ENCODE measurements at places on chromosomes 2 and 18. TPM values are rescaled to one million over a fixed set of nuclear protein-coding genes. Genes with fewer than 3 reads are reported as not detected.

HOXD9 gene
- total RNA-seq = 0.66 TPM

SCTR gene
- total RNA-seq = 0.92 TPM

UBE2F gene
- total RNA-seq = 48.5 TPM

RAB6D gene
- total RNA-seq = 1.8 TPM

DUSP2 gene
- 11.3 TPM for total RNA-seq

STPG4 gene
- total RNA-seq = 0.20 TPM

GRCh38 chr2:59184276-59185020 is 943.3 kb upstream of the FANCL start:
- no peak for DNase-seq

- DNase-seq = no peak
These were observed 934 bp downstream of the MYO5B start for GRCh38 chr18:50193796-50194630.

GRCh38 chr2:79758749-79759282 is 246.0 kb downstream of the CTNNA2 start:
- DNase-seq = no peak

DNA sequence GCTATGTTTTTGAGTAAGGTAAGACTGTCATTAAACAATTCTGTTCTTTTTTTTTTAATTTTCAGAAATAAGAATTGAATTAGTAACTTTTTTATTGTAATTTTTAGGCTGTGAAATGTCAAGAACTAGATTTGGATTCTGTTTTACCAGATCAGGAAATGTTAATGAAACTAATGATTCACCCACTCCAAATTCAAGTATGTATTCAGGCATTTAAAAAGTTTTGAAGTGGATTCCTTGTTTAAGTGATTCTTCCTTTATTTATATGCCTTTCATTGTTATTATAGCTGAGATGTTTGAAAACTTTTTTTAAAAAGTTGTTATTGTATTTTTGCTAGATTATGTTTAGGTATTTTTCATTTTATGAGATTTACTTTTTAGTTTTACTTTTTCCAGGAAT is 96.7 kb downstream of the UBR3 start:
- no peak for DNase-seq

GRCh38 chr18:55547705-55548056 is 40.3 kb downstream of the TCF4 start:
- no peak for DNase-seq

DNA sequence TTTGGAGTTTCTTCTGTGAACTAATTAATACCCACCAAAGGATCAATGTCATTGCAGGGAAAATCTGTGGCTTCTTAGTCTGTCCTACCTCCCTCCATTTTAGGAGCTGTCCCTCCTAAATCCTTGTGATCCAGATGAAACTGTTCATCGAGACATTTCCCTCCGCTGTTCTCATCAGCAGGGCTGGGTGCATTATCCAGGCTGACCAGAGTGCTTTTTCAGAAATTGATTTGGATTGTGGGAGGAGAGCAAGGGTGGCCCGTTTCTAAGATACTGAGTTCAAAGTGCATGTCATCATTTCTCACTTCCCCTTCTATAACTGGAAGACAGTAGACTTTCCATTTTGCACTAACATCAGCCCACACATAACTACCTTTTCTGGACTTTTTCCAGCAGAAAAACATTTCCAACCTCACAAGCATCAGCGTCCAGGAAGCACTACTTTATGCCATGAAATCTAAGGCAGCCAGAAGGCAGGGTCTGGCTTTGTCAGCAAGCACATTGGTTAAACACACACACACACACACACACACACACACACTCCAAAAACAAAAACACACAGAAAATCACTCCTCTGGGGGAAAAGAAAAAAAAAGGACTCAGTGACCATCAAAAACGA is 94.1 kb downstream of the ANKRD44 start:
- DNase-seq = peak; percentile 42

DNA sequence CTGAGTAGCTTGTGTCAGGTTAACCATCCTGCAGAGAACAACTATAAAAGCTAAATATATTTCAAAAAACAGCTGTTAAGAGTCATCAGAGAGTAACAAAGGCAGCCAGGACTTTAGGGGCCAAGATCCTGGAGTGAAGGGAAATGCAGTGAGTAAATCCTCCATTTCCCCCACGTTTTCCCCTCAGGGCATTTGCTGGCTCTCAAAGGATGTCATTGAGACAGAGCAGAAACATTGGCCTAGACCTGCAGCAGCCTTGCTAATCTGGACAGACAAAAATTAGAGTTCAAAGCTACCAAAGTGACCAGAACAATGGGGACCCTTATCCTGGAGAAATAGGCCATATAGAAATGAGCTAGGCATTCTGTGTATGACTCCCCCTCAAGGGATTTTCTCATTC is 21.1 kb upstream of the KLHL29 start:
- no peak for DNase-seq

DNA sequence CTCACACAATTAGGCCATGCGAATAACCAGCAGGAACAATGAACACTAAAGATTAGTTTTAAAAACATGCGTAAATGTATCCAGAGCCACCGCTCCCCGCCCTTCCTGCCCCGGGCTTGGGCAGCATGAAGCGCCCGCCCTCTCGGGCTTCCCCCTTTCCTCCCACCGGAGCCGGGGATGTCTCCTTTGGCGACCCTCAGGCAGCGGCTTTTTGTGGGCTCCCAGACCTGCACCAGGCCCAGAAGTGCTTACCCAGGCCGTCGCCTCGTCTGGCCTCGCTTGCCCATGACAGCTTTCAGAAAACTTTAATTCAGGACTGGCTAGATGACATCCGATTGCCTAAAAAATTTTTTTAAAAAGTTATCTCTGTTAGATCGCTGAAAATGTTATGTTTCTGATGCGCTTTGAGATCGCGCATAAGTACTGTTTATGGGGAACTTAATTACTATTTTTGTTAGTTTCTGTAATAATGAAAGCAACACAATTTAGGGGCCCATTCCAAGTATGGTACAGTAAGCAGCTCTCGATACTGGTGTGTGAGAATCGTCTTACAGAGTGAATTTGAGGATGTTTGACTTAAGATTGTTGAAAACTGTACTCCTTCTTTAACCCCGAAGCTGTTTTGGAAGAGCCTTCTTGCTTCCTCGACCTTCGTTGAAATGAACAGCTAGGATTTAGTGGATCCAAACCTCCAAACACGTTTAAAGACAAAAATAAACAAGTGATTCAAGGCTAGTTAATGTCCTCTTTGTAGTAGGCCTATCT is 1.1 kb downstream of the MAP3K20 start:
- peak; percentile 21 for DNase-seq

DNA sequence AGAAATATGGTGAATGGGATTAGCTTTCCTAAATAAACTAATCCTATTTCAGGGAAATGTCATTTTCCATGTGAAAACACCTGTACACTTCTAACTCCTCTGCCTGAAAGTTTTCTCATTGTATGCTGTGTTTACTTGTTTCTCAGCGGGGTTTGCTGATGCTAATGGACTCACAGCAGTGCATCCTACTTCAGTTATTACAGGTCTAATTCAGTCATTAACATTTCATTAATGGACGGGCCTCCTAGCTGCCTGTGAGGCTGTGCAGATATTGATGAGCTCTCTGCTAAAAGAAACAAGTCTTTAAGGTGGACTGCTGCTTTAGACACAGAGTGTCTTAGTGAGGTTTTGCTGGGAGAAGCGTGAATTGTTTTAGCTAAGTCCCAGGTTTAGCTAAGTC is 1342.0 kb upstream of the ZEB2 start:
- no peak for DNase-seq

- DNase-seq = peak; percentile 84
These were observed 234.4 kb upstream of the EPAS1 start for GRCh38 chr2:46062637-46063412.

GRCh38 chr18:35564795-35565453 is 16.6 kb upstream of the GALNT1 start:
- no peak for DNase-seq

- no peak for DNase-seq
These were observed 97.8 kb downstream of the CSRNP3 start for GRCh38 chr2:165567273-165567672.

DNA sequence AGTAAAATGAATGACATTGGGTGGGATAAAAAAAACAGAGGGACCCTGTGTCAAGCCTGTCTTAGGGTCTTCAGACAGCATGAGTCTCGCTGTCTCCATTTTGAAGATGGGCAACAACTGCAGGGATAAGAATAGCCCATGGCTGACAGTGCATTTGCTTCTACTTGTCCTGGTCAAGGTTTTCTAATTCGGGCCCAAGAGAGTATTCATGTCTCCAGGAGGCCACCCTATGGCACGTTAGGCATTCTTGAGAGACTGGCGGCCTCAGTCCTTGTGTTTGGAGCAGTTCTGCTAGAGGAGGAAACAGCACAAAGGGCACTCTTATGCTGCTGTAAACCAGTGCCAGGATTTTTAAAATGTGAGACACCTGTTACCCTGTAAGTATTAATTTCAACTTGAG is 9.5 kb upstream of the MYL1 start:
- DNase-seq = no peak

GRCh38 chr2:46171411-46171953 is 125.7 kb upstream of the EPAS1 start:
- DNase-seq = peak; percentile 16

GRCh38 chr2:31992025-31992579 is 18.7 kb downstream of the MEMO1 start:
- no peak for DNase-seq

Measured in mucosa of gallbladder (tissue), 1 donor.